HAP-1 (cell line): ENCODE measurements at places on chromosomes 11 and 22.

DNA sequence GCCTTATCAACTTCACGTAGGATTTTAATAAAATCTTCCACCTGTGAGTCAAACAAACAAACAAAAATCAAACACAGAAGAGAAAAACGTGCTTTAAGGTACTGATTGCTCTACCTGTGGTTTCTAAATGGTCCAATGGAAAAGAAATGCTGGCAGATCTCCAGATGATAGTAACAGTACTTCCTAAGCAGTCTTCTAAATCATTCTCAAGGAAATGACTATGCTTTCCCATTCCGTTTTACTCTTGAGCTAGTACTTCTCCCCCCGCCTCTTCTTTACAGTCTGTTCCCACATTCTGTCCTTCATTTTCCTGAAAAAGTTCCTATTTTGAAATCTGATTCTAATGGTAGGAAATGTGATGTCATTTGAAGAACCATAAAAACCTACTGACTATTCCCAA, 25.4 kb downstream of the SAAL1 start:
- no peak for DNase-seq

- DNase-seq, result no peak
Observed at GRCh38 chr11:27028561-27028965, 12.1 kb upstream of the BBOX1 start.

- DNase-seq, result no peak
Observed at GRCh38 chr11:12066056-12066798, 44.2 kb upstream of the MICAL2 start.

DNA sequence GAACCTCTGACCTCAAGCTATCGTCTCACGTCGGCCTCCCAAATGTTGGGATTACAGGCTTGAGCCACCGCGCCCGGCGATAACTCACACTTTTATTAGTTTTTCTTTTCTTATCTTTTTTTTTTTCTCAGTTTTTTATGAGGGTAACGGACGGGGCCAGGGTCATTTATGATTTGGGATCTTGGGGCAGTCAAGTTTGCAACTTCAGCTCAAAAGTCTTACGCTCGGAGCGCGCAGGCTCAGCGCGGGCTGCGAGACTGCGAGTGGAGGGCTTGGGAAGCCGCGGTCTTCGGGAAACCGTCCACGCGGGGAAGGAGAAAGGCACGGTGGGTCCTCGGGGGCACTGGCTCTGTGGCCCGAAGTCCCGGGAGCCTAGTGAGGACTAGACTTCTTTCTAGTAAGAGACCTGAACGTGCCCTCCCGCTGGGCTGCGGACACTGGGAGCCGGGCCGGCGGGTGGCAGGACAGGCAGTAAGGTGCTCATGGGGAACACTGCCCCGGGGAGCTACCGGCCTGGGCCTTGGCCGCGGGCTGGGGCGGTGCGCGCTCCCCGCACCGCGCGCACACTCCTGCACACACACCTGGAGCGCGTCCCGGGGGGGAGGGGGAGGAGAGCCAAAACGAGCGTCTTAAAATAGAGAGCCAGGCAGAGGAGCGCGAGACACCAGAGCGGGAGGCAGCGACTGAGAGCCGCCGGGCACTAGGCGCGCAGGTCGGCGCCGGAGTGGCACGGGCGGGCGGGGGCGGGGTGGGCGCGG, 476 bp upstream of the BARX2 start:
- DNase-seq, result no peak

GRCh38 chr11:2927121-2927800, 2.0 kb downstream of the PHLDA2 start:
- no peak for DNase-seq

GRCh38 chr11:64742087-64742888, 1.7 kb downstream of the RASGRP2 start:
- DNase-seq, result no peak

- DNase-seq, result no peak
Observed at GRCh38 chr11:134862105-134862502, 450.1 kb upstream of the B3GAT1 start.

DNA sequence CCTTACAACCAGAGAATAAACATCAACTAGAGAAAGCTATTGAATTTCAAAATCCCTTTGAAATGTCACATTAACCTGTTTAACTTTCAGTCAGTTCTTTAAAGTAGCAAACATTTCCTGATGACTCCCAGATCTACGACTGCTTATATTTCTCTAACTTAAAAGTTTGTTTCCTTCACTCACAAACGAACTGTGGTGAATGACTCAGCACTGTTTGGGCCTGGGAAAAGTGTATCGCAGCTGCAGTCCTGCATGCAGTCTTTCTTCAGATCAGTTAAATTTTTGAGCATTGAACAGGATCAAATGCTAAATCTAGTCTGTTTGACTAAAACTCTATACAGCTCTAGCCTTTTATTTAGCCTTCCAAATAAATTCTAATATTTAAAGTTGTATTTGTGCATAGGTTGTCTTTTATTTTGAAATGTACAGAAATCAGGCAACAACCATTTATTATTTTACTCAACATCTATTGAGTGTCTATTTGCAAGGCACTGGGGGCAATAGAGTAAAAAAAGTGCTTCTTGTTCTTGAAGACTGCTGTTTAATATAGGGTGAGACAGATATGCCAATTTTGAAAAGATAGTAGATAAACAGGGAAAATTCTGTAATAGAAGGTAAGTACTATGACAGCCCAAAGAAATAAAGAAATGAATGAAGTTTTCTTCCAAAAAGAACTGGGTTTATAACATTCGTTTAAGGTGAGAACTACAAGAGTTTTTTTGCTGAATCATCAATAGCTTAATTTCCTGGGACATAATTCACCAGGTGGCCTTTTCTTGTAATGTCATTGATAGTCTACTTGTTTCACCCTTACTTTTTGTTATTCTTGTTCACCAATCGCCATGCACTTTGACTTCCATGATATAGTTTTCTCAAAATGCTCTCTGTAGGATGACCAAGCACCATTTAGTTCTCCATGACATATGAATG, 235.4 kb downstream of the METTL15 start:
- DNase-seq, result no peak

DNA sequence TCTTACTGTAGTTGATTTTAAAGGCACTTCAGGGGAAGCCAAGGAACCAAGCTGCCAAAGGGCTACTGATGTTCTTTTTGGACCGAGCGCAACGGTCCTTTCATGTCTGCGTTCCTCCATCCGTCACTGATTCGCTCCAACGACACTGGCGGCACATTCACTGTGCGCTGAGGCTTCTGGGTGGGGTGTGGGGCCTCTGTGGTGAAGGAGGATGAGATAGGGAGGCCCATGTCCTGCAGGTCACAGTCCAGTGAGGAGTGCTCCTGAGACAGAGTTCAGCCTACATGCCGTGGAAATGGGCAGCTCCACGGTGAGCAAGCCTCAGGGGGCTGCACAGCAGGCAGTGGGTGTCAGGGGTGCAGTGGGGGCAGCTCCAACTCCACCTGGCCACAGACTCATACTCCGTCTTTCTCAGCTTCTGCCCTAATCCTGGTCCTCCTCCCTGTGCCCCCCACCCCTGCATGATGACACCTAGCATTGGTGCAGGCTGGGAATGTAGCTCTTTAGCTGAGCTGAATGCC, 87.8 kb upstream of the SHANK2 start:
- no peak for DNase-seq

GRCh38 chr11:57460022-57460757, at the start of gene RTN4RL2:
TSS of gene RTN4RL2 (plus strand) at chr11:57460528. CDS start at chr11:57460866, 338 bp downstream.
- peak; percentile 73 for DNase-seq

DNA sequence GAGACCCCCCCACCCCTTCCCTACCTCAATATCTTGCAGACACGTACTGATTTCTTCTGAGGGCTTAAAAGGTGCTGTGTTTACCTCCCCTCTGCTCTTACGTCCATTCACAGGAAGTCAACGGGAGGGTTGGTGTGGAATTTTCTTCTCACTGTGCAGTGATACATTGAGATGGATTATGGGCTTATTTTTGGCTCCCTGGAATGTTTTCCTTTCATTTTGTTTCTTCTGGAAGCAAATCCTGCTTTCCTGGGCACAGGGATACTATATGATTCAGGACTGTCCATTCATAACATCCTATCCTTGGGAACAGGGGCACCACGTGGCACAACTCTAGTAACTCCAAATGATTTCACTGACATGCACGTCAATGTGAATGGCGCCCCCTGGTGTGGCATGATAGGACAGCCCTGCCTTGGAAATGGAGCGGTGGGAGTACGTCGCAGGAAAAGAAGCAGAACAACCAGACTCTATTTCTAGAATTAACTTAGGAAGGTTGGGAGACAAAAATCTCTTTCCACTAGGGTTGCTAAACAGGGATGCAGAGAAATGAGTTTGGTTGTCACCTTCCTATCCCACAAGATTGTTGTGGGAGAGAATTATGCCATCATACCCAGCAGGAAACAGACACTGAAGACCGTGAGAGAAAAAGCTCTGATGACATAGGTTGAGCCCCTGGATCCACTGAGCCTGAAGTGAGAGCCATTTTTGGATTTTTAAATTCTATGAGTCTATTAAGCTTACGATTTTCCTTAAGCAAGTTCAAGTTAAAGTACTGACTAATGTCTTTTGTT, 146.5 kb upstream of the RAG2 start:
- peak; percentile 42 for DNase-seq

- DNase-seq, result no peak
Observed at GRCh38 chr11:115333121-115333520, 171.1 kb downstream of the CADM1 start.

GRCh38 chr22:38467904-38468442, at the start of gene KDELR3:
TSS of gene KDELR3 (plus strand) at chr22:38468096. CDS start at chr22:38468234, 138 bp downstream.
- no peak for DNase-seq

DNA sequence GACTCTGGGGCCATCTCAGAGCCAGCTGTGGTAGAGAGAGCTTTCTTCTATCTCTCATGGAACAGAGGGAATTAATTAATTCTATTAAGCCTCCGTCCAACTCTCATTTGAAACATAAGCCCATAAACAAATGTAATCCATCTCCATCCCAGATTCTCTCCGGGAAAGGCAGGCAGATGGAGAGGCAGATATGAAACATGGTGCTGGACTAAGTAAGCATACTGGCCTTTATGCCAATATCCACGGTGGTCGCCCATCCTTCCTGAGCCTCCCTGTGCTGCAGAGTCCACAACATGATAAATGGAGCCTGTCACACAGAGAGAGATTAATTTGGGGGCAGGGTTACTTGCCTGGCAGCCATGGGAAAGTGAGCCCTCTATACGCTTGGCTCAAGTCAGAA, 44.8 kb downstream of the PRR5L start:
- DNase-seq, result no peak

DNA sequence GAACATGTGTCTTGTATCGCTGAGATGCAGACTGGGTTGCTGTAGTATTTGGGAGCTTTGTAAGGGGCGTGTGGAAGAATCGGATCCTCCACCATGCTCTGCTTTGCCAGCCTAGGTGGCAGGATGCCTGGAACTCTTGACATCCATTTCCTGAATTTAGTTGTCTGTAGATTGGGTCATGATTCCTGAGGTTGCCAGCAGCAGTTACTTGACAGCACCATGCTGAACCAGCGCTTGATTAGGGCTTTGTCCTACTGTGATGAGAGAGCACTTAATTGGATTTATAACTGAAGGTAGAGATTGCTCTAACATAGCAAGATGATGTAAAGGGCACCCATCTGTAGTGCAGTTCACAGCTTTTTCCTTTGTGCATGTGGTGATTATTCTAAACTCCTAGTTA, 75.6 kb upstream of the HORMAD2 start:
- DNase-seq, result no peak

DNA sequence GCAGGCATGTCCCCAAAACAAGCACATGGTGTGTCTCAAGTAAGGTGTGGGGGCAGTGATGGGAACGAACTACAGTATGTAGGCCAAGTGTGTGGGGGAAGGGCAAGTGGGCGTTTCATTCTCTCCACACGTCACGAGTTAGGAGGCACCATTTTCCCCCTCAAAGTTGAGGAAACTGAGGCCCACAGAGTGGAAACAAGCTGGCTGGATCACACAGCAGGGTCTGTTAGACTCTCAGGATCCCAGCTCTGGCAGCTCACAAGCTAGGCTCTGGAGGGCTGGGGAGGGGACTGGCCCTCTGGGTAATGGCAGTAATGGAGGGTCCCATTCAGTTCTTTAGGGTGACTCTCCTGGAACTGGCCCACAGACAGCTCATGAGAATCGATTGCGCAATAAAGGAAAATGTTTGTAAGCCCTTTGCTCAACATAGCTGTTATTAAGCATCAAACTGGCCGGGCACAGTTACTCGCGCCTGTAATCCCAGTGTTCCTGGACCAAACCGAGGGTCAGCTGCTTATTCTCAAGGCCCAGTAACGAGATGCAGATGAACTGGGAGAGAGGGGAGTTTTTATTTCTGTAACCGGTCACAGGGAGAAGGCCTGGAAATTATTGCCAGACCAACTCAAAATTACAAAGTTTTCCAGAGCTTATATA, 24.1 kb upstream of the TUB start:
- DNase-seq, result no peak

- no peak for DNase-seq
Observed at GRCh38 chr22:39649500-39650089, 79.0 kb downstream of the CACNA1I start.

- DNase-seq, result no peak
Observed at GRCh38 chr11:17927681-17928343, 85.0 kb downstream of the SERGEF start.

DNA sequence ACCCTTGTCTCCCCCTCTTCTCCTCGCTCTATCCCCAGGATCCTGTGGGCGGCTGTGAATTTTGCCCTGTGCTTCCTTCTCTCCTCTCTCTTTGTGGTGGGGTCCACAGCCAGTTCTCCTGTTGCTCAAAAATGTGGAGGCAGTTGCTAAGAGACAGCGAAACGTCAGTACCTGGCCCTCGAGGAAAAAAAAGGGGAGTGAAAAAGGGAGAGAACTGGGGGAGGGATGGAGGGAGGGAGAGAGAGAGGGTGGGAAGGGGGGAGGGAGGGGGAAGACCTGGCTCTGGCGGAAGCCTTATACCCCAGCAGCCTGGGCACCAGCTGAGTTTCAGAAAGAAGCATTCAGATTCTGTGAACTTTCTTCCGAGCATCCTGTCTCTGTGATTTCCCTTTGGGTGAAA, 2.1 kb upstream of the LRRC55 start:
- DNase-seq, result no peak

DNA sequence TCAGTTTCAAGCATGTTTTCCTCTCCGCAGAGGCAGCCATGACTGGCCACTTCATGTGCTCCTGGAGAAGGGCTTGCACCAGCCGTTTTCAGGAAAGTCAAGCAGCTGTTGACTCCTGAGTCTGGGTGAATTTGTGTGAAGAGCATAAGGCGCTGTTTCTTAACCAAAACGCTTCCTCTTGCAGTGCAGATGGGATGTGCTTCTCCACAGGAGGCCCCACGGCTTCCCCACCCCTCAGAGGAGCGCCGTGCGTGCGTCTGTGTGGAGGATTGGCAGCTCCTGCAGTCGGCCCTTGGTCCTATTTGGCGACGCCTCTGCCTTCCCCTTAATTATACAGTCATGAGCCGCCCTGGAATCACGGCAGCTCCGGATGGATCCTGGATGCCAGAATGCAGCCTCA, 54.1 kb upstream of the B3GAT1 start:
- DNase-seq, result no peak
